ENCODE measurements at places on chromosomes 4 and X.

DNA sequence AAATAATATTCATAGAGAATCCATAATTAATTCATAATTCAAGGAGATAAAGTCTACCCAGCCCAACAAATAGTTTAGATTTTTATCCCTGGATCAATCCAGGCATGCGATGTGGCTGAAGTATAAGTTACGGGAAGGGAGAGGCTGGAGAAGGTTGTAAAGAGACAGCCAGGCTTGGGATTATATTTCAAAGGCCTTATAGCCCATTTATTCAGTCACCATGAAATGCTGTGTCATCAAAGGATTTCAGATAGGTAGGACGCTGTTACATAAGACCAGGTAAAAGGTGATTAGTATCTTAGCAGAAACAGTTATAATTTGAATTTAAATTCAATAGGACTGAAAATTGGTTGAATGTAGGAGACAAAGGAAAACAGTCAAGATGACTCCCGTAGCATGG is 73.0 kb upstream of the NFKB1 start:
- no peak for DNase-seq

DNA sequence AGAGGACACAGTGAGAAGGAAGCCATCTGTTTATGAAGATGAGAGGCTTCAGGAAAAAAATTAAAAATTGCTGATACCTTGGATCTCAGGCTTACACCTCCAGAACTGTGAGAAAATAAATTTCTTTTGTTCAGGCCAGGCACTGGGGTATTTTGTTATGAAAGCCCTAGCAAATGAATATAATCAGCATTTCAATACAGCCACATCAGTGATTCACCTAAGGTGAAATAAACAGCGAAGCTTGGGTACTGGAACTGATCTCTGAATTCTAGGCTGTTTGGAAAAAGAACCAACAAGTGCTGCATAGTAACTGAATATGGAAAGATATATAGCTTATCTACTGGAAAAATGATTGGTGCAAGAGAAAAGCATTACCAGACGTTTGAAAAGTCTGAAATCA is 88.5 kb downstream of the PDS5A start:
- no peak for DNase-seq

- no peak for DNase-seq
Observed at GRCh38 chr4:113528395-113528794, 233.1 kb downstream of the CAMK2D start.

GRCh38 chrX:110734894-110735541 is 60.6 kb downstream of the CHRDL1 start:
- no peak for DNase-seq

DNA sequence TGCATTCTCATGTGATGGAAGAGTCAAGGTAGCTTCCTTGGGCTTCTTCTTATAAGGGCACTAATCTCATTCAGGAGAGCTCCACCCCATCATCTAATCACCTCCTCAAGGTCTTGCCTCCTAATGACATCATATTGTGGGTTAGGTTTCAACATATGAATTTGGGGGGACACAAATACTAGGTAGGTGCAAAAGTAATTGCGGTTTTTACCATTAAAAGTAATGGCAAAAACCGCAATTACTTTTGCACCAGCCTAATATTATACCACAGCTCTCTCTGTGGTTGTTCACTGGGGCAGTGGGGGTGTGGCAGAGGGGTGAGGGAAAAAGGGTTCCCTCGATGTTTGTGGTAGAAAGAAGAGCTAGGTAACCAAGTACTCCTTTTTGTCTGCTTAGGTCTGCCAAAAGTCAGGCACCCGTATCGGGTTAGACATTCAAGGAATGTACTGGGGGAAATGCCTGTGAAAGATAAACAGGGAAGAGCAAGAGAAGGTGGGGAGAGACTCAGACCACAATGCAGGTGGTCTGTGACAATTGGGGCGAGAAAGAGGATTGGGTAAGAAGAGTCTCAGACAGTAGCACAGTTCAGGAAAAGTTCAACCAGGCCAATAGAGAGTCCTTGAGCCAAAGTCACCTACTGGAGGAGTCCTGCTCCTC is 78.9 kb upstream of the MTM1 start:
- DNase-seq, result no peak

GRCh38 chrX:31337332-31337731 is 265.5 kb upstream of the FTHL17 start:
- DNase-seq, result no peak

DNA sequence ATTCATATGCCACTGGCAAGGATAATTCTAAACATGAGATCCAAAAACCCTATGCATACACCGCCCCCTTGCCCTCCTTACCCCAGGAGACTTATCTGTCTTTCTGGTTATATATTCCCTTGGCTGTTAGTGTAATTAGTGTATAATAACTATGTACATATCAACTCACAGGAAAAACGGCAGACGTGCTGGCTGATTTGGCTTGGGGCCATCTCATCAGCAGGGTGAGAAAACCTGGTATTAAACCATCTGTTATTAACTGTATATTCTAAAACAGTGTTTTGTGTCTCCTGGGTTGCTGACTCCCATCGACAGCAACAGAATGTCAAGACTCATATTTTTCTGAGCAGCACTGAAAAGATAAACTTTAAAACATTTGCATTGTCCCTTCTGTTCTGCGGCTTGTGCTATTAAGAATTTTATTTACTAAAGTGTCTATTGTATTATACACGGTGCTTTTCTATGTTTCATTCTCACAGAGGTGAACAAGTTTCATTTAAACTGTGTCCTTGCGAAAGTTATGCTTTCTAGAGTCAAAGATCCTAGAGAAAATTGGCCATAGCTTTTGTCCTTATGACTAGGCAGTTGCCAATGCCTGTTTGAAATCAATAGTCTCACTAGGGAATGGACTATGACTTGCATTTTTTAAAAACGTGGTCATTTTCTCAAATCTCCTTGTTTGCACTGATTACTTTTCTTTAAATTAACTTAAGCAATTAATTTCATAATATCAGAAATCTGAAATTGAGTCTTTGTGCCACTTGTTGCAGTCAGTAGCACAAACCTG is 211.5 kb upstream of the MID1 start:
- no peak for DNase-seq

DNA sequence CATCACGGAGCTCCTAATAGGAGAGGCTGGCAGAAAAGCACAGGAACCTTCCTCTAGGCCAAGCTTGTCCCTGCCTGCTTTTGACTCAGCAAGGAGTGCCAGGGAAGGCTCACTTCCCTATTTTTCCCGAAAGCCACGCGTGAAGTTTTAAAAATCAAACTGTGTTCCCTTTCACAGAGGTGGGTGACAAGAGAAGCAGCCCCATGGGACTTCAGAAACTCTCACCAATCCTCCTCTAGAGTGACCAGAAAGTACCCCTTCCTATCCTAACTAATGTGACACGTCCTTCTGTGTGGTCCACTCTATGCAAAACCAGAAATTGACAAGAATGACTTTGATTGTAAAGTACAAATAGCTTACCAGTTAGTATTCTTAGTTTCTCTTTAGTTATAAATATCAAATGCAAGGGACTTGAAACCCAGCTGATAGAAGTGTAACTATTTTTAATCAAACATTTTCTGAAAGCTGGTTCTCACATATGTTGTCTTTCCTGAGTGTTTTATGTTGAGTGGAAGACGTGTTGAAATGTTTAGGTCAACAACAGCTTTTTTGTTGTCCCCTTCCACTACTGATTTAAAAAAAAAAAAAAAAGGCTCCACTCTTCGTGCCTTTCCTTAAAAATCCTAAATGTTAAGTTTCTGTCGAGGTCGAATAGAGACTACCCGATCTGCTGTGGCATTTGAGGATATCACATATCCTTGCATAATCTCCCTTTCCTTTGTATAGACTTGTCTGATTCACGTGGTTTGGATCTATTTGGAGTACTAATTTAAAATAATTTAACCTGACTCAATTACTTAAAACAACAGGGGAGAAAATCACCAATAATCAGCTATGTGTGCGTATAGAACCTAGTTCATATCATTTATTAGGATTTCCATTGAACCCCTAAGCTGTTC is 42.1 kb downstream of the NFKB1 start:
- peak; percentile 46 for DNase-seq

DNA sequence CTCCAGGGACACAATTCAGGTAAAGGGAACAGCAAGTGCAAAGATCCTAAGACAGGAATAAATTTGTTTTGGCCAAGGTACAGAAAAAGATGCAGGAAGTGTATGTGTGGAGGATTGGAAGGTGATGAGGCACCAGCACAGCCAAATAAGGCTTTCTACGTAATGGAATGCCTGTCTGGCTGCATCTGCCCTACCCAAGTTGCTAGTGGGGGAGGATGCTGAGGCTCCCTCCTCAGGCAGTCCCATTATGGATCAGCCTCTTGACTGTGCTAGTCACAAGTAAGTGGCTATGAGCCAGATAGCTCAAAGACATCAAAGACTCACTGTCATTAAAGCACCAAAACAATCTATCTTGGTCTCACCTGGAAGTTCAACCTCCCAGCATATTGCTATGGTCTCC is 300.9 kb upstream of the FAT4 start:
- DNase-seq, result no peak

- DNase-seq, result no peak
Observed at GRCh38 chrX:127943571-127943970, 108.6 kb downstream of the ACTRT1 start.

DNA sequence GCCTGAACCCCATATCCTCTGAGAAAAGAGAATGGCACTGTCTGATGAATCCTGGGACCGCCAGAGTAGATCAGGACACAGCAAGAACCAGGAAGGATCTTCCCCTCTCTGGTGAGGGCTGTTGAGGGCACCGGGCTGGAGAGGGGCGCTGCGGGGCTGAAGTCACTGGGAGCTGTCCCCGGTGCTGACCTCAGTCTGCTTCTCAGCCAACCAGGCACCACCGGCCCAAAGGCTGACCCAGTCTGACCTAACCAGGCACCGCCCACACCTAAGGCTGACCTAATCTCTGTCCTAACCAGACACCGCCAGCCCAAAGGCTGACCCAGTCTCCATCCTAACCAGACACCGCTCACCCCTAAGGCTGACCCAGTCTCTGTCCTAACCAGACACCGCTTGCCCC is 82.8 kb downstream of the CPZ start:
- peak; percentile 5 for DNase-seq

- no peak for DNase-seq
Observed at GRCh38 chr4:173130687-173131086, 37.9 kb upstream of the GALNT7 start.

- no peak for DNase-seq
Observed at GRCh38 chr4:102789317-102789717, 28.5 kb upstream of the MANBA start.

GRCh38 chrX:44223150-44223549 is 120.3 kb downstream of the EFHC2 start:
- DNase-seq, result no peak

- DNase-seq, result no peak
Observed at GRCh38 chr4:124433500-124433899, 279.0 kb downstream of the ANKRD50 start.

- DNase-seq, result no peak
Observed at GRCh38 chrX:50874876-50875275, 35.7 kb upstream of the BMP15 start.

GRCh38 chr4:61864286-61864685 is 664.2 kb downstream of the ADGRL3 start:
- DNase-seq, result no peak

GRCh38 chr4:9964879-9965278 is 56.4 kb downstream of the SLC2A9 start:
- DNase-seq, result peak; percentile 6

DNA sequence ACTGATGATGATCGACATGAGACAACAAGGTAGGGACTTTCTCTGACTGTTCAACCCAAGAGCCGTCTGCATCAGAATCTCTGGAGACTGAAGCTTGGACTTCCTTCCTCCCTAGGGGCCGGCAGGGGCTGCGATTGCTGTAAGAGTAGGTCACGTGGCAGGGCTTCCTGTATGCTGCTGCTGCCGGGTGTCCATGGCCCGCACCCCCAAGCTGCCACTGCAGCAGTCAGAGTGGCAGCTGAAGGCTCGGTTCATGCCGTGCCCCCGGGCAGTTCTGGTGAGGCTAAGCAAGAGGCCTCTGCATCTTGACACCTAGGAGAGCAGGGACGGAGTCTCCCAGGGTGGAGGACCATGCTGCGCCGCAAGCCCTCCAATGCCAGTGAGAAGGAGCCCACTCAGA is at the start of gene SASH3:
TSS of gene SASH3 (plus strand) at position 203 of the 400 bp plus-strand sequence. CDS start at position 352, 149 bp downstream.
- peak; percentile 85 for DNase-seq
